ENCODE measurements at places on chromosomes 12 and 14. TPM values are rescaled to one million over a fixed set of nuclear protein-coding genes. Genes with fewer than 3 reads are reported as not detected.

PAH gene
- 41.6 TPM for polyA plus RNA-seq

AICDA gene
- polyA plus RNA-seq, result 0.50 TPM

BRMS1L gene
- polyA plus RNA-seq, result 20.8 TPM

LRTM2 gene
- 0.36 TPM for polyA plus RNA-seq

WIF1 gene
- polyA plus RNA-seq, result 2.5 TPM

GRCh38 chr14:74218462-74218861 is 20.8 kb upstream of the VSX2 start:
- DNase-seq, result no peak

- no peak for DNase-seq
These were observed 139.3 kb upstream of the ARHGAP5 start for GRCh38 chr14:31937730-31938346.

GRCh38 chr12:40505327-40505726 is 186.9 kb upstream of the CNTN1 start:
- no peak for DNase-seq

DNA sequence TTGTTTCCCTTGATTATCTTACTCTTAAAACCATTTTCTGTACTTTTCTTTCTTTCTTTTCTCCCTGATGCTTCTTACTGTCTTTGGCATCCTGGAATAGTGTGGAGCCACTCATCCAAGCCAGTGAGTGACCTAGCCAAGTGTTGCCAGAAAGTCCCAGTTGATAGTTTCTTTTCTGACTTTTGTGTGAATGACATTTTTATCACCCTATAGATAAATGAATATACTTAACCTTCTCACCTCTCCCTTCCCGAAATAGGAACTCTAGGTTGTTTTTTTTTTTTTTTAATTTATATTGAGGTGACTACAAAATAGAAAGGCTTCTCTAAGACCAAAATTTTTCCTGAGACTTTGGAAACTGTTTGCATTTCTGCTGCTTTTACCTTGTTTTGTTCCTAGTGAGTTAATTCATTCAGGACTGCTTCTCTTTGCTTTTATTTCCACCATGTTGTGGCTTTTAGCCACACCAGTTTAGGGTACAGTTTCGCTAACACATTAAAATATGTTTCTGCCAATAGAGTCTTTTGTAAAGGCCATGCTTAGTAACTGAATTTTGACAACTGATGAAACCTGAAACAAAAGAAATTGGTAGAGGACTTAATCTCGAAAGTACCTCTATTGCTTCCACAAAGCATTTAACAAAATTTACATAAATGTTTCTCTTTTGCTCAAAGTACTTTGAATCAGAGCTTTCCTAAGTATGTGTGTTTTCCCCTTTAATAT is 194.6 kb downstream of the ERC1 start:
- no peak for DNase-seq

DNA sequence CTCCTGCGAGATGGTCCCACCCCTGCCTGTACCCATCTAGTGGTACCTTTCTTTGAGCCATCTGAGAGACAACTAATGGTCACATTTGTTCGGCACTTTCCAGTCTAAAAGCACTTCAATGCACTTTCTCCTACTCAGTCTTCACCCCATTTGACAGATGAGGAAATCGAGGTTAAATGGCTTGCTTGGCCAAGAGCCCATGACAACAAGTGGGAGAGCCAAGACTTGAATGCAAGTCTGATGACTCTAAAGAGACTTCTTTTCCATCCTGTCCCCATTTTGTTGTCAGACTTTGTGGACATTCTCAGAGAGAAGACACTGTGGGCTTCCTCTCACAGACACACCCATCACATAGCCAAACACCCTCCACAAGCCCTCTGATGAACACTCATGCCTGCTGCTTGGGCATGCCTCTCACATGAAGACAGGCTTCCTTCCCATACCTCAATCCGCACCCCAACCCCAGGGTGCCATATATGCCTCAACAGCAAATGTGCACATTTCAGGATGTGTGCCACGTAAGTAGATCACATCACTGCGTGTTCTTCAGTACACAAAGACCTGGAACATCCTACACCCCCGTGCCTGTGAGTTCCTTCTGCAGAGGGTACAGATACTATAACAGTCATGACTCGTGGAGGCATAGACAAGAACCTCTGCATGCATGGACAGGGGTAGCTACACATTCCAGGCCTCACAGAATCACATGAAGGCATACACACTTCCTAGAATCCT is 805 bp downstream of the MYH7 start:
- DNase-seq, result no peak

DNA sequence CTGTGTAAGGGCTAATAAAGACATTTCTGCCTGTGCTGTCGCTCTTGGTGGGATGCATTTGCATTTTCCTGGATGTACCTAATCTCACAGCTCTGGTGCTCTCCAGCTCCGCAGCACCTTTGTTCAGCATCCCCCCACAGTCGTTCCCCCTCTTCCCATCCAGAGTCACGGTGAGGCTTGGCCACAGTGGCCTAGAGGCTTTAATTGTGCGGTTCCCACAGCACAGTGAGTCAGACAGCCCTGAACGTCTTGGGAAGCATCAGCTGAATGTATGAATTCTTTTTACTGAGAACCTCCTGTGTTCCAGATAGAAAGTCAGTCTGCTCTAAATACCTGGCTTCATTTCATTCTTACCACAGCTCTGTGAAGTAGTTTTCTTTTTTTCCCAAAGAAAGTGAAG is 28.7 kb downstream of the MLXIP start:
- DNase-seq, result no peak

GRCh38 chr12:131471271-131471905 is 239.5 kb upstream of the SFSWAP start:
- DNase-seq, result no peak

GRCh38 chr12:130537655-130538054 is 178.4 kb downstream of the RIMBP2 start:
- DNase-seq, result no peak

All from left renal pelvis (tissue), 4 donors.